ENCODE measurements at places on chromosomes 1 and 21.

DNA sequence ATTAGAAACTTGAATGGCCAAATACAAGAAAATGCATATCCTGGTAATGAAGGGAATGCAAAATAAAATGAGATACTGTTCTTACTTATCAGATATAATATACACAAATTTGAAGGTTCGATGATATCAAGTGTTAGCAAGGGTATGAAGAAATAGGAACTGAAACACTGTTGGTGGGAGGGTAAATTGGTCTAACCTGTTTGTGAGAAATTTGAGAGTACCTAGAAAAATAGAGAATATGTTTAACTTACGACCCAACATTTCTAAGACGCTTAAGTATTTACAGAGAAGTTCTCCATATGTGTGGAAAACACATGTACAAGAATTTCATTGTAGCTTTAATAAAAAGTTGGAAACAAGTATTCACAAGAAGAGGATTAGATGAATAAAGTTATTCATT lies 25.9 kb downstream of the ATG4C start:
- DNase-seq = no peak

- DNase-seq = peak; percentile 80
These were observed 237.5 kb downstream of the TTLL7 start for GRCh38 chr1:83761167-83762038.

DNA sequence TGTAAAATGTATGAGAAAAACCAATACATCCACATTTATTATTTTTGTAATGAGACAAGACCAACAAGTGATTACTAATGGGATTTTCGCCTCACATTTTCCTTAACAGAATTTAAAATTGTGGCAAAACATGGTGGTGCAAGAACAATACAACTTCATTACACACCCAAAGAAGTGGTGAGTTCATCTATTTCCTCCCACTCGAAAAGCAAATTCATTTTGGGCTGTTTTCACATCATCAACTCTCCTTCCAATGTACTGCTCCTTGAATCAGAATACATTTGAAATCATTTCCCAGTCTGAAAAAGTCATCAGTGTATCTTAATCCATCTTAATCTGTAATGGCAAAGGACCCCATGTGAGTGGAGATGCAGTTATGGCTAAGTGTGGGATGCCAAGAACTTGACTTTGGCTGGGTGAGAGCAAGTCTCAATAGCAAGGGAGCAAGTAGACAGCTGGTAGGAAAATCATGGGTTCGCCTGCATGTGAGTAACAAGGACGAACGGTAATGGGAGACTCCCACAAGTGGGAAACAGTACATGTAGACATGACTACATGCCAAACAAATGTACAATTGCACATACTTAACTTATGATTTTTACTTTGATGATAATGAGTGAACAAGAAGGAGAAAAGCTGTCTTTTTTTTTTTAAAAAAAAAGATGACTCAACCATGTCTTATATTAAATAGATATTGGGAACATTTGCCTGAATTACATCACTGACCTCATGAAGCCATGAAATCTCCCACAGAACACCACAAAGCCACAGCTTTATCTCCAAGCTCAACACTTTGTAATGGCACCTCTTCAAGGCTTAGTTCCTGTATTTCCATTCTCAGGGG lies 46.0 kb downstream of the RUNX1 start:
- DNase-seq = no peak

DNA sequence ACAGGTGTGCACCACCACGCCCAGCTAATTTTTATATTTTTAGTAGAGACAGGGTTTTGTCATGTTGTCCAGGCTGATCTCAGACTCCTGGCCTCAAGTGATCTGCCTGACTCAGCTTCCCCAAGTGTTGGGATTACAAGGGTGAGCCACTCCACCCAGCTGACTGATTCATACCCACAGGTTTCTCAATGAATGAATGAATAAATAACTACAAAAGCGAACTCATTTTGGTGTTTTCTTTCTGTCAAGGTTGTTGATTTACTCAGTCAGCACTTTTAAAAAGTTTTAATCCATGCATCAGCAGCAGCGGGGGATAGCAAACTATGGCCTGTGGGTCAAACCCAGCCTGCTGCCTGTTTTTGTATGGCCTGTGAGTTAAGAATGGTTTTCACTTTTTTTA lies 217.5 kb downstream of the FAF1 start:
- DNase-seq = no peak

DNA sequence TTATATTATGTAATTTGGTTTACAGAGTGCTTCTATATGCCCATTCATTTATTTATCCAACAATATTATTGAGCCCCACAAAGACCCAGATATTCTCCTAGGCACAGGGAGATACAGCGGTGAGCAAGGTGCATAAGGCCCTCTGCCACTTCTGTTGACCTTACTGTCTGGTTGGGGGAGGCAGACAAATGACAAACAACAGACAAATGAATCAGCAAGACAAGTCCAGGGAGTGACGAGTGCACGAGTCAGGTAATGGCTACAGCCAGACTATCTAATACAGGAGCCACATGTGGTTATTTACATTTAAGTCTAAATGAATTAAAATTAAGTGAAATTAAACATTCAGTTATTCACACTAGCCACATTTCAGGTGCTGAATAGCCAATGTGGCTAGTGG lies 22.0 kb upstream of the BCAR3 start:
- no peak for DNase-seq

DNA sequence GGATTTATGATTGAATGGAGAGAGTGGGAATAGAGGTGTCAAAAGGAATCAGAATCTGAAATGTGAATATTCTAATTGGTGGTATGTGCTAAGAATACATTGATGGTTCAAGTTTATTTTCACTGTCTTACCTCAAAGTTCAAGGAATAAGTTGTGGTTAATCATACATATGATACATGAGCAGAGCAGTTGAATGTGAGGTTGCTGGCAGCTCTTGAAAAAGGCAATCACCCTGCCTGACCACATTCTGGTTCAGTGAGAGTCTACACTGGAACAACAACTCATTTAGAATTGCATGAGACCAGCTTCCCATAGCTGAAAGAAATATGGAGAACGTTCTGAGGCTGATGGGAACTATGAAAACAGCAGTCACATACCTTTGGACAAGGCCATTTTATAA lies 68.3 kb upstream of the ARHGAP29 start:
- no peak for DNase-seq

GRCh38 chr1:66412704-66413103 lies 121.2 kb upstream of the SGIP1 start:
- DNase-seq = no peak

DNA sequence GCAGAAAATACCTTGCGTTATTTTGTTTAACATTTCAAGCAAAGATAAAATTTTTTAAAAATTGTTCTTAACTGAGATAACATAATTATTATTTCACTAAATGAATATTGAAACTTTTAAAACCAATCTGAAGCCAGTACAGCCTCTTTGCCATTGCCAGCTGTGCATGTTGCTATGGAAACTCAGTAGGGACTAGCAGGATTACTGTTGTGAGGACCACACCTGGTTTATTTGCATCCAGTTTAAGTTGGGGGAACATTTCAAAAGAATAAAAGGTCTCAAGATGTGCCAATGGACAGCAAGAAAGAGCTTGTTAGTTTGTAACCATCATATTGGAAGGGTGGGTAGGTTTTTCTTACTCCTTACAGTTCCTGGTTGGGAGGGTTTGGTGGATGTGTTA lies 80.7 kb downstream of the POU2F1 start:
- DNase-seq = no peak

GRCh38 chr1:155962599-155963211 lies 15.6 kb downstream of the ARHGEF2 start:
- no peak for DNase-seq

DNA sequence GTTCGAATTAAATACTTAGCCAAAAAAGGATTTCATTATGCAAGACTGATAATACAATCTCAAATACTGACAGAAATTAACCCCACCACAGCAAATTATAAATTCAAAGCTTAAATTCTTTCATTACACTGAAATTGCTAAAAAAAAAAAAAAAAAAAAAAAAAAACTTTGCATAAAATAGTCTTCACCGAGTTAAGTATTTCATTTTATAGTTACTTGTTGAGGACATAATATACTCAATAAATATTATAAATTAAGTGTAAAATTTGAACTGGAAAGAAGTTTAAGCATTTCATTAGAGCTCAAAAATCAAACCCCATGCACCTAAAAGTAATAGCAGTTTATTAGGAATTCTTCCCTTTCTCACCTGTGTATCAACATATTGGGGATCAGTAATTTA lies 1.9 kb upstream of the PSMG1 start:
- DNase-seq = no peak

GRCh38 chr1:24138476-24139221 lies 4.3 kb downstream of the IL22RA1 start:
- no peak for DNase-seq

- DNase-seq = no peak
These were observed 126.3 kb upstream of the ATP1B1 start for GRCh38 chr1:168980180-168980579.

GRCh38 chr1:3231826-3232225 lies 162.8 kb downstream of the PRDM16 start:
- no peak for DNase-seq

DNA sequence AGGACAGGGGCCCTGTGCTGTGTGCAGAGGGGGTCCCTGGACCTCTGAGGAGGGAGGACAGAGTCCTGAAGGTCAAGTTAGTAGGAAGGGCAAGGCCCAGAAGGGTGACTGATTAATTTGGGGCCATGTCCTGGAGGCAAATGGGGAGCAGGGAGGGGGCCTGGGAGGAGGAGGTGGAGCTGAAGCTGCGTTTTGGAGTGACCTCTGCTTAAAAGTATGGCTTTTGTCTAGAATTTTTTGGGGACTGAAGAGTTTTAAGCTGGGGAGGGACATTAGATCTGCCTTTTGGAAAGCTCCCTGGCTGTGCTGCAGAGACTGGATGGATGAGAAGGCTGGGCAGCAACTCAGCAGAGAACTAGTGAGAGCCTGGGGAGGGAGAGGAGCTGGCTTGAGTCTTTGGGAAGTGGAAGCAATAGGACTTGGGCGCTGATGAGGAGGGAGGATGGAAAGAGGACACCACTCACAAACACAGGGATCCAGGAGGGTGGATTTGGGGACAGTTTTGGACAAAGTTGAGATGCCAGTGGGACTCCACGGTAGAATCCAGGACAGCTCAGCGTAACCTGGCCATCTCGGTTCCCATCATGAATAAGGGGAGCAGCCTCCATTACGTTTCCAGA lies 52.9 kb downstream of the ACBD3 start:
- DNase-seq = no peak

GRCh38 chr1:39657923-39658485 lies 13.9 kb downstream of the NT5C1A start:
- DNase-seq = peak; percentile 70

- no peak for DNase-seq
These were observed 10.4 kb downstream of the DLGAP3 start for GRCh38 chr1:34918977-34919561.

DNA sequence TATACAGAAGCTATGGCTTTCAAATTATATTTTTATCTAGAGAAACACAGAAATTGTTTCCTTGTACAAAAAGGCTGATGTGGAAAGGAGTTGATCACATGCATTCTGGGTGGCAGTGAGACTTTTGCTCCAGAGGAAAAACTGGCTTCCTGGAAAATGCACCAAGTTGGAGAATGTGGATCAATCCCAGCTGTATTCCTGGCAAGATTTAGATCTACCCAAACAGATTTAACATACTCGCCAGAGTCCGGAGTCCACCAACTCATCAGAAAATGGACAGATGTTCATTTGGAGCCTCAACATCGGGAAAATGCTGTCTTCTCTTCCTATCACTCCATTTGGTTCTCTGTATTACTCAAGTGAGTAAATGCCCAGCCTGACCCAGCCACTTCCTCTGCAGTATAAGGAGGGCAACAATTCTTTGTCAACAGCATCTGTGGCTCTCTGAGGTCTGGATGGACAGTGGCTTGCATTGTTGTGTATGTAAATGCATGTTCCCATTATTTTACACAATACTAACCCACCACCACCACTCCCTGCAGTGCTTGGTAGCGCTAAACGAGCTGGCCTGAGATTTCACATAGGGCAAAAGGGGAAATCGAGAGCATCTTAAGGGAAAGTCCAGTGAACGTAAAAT lies 226.2 kb upstream of the IRF2BP2 start:
- DNase-seq = no peak

- no peak for DNase-seq
These were observed 34.0 kb upstream of the SSX2IP start for GRCh38 chr1:84724128-84724860.

GRCh38 chr1:39212499-39212898 lies 8.0 kb downstream of the MACF1 start:
- no peak for DNase-seq

DNA sequence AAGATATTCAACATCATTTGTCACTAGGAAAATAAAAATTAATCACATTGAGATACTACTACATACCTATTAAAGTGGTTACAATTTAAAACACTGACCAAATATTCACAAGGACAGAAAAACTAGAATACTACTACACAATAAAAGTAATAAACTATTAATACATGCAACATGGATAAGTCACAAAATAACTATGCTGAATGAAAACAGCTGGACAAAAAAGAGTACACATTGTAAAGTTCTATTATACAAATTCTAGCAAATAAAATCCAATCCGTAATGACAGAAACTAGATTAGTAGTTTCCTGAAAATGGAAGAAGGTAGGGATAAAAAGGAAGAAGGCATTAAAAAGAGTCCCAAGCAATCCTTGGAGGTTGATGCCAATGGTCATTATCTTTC lies 348.7 kb upstream of the PTBP2 start:
- DNase-seq = no peak

DNA sequence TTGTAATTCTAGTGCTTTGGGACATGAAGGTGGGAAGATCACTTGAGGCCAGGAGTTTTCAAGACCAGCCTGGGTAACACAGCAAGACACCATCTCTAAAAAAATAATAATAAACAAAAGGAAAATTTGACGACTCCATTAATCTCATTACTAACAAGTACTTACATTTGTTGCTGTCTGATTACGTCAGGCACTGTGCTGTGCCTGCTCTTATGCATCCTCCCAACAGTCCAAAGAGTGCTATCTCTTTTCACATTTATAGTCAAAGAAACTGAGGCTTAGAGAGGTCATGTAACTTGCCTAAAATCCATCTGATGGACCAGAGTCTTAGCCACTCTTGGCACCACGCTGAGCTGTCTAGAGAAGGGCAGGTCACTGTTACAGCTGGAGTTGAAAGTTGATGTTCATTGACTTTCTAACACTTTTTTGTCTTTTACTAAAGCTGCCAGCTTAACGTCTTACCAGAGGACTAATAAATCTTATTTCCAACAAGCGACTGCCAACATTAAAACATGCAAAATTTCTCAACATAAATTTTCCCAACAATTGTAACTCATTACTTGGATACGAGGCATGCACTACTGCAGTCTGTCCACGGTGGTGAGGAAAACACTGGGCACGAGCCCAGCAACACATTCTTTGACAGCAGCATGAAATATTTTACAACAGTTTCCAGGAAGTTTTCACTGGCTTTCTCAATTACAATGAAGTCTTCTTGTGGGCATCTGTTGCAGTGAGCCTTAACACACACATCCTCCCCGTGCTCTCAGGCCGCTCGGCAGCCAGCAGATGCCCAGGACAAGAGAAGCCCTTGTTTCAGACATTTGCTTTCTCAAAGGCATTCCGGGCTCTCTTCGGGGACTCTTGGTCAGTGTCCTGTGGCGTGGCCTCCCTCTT lies 262.9 kb upstream of the PROX1 start:
- DNase-seq = peak; percentile 33

- DNase-seq = no peak
These were observed 19.1 kb downstream of the AGL start for GRCh38 chr1:99869304-99869703.
